ENCODE measurements at places on chromosomes 2 and 18.

GRCh38 chr18:41504316-41504715, 450.7 kb upstream of the PIK3C3 start:
- no peak for DNase-seq

GRCh38 chr2:39512941-39513340, 75.9 kb upstream of the MAP4K3 start:
- DNase-seq, result no peak

DNA sequence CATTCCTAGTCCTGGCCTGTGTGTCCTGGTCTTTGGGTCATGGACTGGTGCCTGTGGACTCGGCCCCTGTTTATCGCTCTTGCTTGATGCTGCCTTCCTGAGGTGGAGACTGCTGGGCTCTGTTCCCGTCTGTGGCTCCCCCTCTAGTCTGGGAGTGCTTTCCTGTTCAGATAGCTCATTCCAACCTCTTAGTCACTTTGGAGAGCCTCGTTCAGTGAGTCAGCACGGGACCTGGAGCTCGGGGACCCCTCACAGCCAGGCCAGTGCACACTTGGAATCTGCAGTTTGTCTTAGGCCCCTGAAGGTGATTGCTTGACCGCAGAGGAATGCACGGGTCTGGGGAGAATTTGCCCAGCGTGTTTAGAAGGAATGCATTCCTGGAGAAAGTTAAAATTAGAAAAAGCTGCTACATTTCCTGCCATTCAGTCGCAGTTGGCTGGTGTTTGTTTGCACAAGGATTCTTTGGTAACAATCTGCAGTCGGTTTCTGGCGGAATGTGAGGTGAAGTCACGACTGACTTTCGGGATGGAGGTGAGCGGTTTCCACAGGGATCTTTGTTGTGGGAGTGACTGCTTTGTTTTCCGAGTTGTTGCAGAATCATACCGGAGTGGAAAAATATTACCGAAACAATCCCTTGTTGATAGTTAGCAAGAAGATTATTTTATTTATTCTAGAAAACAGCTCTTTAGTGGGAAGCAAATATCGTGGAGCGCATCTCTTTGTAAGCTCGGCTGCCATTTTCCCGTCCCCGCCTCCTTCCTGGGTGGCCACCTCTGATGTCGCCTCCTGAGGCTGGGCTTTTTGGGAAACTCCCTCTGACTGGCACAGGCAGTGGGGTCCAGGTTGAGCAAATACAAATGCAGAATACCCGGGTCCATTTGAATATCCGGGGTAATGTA, 29.6 kb downstream of the SH3BP4 start:
- no peak for DNase-seq

GRCh38 chr2:154324601-154325000, 373.9 kb upstream of the KCNJ3 start:
- no peak for DNase-seq

DNA sequence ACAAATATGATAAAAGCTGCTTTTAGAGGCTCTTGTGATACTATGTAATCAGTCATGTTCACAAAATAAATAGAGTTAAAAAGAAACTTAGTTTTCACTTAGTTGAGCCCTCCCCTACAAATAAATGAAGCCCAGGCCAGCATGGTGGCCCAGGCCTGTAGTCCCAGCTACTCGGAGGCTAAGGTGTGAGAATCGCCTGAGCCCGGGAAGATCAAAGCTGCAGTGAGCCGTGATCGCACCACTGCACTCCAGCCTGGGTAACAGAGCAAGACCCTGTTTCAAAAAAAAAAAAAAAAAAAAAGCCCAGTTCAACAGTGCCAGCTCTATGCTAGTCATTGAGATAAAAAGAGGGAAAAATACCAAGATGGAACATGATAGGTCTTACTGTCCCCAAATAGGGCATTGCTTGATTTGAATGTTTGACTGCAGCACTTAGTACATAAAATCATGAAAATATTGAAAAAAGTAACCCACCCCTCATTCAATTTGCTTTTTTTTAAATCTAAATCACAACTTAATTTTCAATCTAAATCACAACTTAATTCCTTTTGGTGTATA, 1.5 kb downstream of the ASNSD1 start:
- no peak for DNase-seq

- DNase-seq, result no peak
Observed at GRCh38 chr2:289362-290089, 1.6 kb upstream of the ALKAL2 start.

DNA sequence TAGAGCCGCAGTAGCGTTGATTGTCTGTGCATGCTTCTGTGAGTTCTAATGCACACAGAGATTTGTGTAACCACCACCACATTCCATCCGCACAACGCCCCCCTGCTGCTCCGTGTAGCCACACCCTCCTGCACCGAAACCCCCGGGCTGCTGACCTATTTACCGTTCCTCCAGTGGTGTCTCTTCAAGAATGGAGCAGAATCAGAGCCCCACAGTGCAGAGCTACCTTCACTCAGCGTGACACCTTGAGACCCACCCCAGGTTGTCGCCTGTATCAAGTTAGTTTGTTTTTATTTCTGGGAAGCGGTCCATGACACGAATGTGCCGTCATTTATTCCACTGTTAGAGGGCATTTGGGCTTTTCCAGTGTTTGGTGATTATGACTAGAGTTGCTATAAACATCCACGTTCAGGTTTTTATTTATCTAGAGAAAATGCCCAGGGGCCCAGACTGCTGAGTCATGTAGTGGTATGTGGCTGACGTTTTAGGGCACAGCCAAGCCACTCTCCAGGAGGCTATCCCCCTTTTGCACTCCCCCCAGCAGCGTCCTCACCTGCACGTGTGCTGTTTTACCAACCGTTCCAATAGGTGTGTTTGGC, 266.8 kb downstream of the NDUFA10 start:
- no peak for DNase-seq

GRCh38 chr18:23143016-23143814, 7.9 kb downstream of the CABLES1 start:
- DNase-seq, result no peak

- no peak for DNase-seq
Observed at GRCh38 chr2:88896971-88897370, 205.5 kb downstream of the RPIA start.

All from forelimb muscle (tissue), 1 donor.